Stimulated activated CD4-positive, alpha-beta T cell treated with anti-CD3 and anti-CD28 coated beads, Interleukin-1b, Interleukin-23, amount 100 ng/mL, for 24 hours (primary cell): ENCODE measurements at places on chromosomes 7 and 10.

GRCh38 chr10:110273474-110273873, 31.2 kb downstream of the SMNDC1 start:
- DNase-seq, result no peak

- DNase-seq, result no peak
Observed at GRCh38 chr7:73815436-73815835, 15.4 kb upstream of the CLDN4 start.

- DNase-seq, result no peak
Observed at GRCh38 chr10:62850646-62851045, 34.5 kb upstream of the EGR2 start.

DNA sequence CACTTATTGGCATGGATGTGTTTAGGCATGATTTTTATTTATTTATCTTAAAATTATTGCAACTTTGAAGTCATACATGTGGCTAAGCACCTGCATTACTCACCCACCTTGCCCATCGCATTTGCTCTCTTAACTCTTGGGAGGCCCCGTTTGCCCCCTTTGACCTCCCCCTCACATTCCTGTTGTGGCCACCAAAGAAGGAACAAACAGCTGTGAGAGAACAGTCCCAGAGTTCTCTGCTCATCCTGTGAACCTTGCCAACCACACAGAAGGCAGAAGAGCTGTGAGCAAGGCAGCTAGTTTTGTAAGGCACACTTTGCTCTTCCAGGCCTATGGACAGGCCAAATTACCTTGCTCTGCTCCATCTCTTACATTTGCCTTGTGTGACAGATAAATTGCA, 23.6 kb upstream of the FGL2 start:
- DNase-seq, result no peak

DNA sequence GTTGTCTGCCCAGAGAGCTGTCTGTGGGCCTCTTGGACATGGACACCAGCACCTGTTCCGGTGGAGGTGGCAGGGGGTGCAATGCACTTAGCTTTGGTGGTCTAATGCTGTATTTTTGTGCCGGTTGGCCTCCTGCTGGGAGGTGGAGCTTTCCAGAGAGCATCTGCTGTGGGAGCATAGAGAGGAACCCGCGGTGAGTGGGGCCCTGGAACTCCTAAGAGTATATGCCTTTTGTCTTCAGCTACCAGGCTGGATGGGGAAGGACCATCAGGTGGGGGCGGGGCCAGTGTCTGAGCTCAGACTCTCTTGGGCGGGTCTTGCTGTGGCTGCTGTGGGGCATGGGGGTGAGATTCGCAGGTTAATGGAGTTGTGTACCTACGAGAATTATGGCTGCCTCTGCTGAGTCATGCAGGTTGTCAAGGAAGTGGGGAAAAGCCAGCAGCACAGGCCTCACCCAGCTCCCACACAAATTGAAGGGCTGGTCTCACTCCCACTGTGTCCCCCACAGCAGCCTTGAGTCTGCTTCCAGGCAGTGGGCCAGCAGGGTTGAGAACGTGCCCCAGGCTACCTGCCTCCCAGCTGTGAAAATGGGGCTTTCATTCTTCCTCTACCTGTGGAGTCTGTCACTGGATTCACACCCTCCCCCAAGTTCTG, 29.0 kb downstream of the JAKMIP3 start:
- DNase-seq, result no peak

DNA sequence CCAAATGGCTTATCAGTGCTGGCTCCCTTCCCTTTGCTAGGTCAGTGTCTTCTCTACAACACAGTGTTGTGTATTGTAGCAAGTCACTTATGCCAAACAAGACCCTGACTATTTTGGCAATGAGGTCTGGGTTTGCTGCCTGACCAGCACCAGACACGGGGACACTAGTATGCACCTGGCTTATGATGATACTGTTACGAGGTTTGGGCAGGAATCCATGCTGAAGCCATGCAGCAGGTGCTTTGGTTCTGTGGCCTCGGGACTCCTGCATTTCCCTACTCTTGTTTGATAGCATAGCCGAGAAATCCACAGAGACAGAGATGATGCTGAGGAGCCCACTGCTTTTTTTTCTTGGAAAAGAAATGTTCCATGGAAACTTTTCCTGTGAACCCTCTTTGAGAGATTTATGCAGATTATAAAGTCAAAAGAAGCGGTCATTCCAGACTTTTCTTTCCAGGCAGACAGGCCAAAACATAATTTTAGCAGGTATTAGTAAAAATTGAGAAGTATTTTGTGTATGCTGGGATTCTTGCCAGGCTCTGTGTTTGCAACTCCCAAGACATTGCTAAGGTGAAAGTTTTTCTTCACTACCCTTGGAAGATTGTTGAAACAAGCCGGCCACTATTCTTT, 291.1 kb downstream of the BBS9 start:
- no peak for DNase-seq

- DNase-seq, result no peak
Observed at GRCh38 chr7:98286093-98286539, 4.6 kb downstream of the BRI3 start.

- no peak for DNase-seq
Observed at GRCh38 chr10:33388382-33388781, 53.9 kb upstream of the NRP1 start.

GRCh38 chr7:71846160-71846559, 566.0 kb downstream of the CALN1 start:
- no peak for DNase-seq

GRCh38 chr10:68586606-68587305, 26.6 kb downstream of the TET1 start:
- DNase-seq, result no peak

GRCh38 chr7:20778063-20778721, 8.5 kb downstream of the SP8 start:
- no peak for DNase-seq

DNA sequence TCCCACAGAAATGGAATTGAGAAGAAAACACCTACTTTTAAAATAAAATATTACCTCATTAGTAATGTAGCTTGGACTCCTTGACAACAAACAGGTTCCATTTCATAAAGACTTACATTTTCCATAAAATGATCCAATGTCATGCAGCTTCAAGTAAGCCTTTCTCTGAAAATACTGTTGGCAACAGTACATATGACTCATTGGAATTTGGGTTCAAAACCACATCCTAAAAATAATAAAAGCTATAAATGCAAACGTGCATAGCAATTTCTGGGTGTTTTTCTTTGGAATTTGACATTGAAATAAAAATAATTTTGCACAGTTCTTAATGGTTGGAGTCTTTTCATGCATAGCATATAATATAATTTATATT, 47.9 kb downstream of the FHIP2A start:
- no peak for DNase-seq

GRCh38 chr10:49318755-49319154, 19.8 kb downstream of the C10orf71 start:
- no peak for DNase-seq

- DNase-seq, result no peak
Observed at GRCh38 chr10:71289421-71290130, 29.5 kb upstream of the SLC29A3 start.

GRCh38 chr10:54587971-54588370, 213.1 kb downstream of the PCDH15 start:
- no peak for DNase-seq

- no peak for DNase-seq
Observed at GRCh38 chr10:66772548-66773471, 153.0 kb upstream of the LRRTM3 start.

- no peak for DNase-seq
Observed at GRCh38 chr7:13262929-13263530, 575.6 kb downstream of the ARL4A start.

GRCh38 chr7:101953248-101953819, 135.9 kb downstream of the CUX1 start:
- DNase-seq, result no peak

GRCh38 chr10:34816085-34816496, 995 bp upstream of the PARD3 start:
- no peak for DNase-seq

DNA sequence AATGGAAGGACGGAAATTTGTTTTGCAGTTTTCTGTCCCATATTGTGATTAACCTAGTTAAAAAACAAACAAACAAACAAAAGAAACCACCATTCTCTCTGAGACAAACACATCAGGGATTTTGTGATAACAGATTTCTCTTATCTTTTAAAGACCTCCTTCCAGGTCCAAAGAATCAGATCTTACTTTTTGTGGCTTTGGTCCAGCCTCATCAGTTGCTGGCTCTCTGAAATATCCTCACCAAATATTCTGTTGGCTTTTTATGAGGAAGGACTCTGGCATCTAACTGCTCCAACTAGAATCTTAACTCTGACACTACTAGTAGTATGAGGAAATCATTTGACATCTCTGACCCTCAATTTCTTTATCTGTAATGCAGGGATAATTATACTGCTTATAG, 4.8 kb downstream of the FAM204A start:
- DNase-seq, result no peak

- no peak for DNase-seq
Observed at GRCh38 chr10:113235508-113235907, 285.5 kb downstream of the TCF7L2 start.

DNA sequence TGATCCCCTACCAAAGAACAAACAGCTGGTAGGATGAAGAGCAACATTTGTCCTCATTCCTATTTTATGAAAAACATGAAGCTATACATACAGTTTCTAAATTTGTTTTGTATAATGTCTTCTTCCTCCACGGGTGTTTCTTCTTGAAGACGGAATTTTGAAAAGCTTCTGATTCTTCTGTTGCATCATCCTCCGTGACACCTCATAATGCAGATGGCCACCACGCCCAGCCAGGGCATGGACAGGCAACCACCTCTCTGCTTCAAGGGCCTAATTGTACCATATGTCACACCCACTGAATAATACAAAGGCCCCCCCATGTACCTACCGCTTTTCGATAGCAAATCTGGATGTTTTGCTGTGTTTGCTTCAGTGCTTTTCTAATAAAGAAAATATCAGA, at the start of gene SUN3:
Gene SUN3 (minus strand): TSS at position 170 of the 400 bp plus-strand sequence. CDS start 169 bp downstream, at position 1.
- no peak for DNase-seq

DNA sequence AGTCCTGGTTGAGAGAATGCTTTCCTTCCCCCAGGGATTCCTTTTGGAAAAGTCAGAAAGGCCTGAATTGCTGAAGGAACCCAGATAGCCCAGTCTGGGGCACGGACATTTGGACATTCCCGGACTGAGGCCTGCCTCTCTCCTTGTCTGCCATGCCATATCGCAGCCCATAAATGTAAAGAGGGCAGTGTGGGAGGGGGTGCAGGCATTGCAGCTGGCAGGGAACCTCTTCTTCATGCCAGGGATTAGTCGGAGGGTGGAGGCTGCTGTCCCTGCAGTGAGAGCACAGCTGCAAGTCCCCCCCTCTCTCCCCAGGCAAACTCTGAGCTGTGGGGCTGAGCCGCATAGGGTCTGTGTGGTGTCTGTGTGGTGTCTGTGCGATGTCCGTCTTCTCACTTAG, 486.0 kb upstream of the MKI67 start:
- DNase-seq, result no peak

GRCh38 chr7:144391014-144391413, 12.5 kb downstream of the NOBOX start:
- DNase-seq, result no peak

- DNase-seq, result no peak
Observed at GRCh38 chr10:5540891-5541290, 16.1 kb downstream of the CALML3 start.

DNA sequence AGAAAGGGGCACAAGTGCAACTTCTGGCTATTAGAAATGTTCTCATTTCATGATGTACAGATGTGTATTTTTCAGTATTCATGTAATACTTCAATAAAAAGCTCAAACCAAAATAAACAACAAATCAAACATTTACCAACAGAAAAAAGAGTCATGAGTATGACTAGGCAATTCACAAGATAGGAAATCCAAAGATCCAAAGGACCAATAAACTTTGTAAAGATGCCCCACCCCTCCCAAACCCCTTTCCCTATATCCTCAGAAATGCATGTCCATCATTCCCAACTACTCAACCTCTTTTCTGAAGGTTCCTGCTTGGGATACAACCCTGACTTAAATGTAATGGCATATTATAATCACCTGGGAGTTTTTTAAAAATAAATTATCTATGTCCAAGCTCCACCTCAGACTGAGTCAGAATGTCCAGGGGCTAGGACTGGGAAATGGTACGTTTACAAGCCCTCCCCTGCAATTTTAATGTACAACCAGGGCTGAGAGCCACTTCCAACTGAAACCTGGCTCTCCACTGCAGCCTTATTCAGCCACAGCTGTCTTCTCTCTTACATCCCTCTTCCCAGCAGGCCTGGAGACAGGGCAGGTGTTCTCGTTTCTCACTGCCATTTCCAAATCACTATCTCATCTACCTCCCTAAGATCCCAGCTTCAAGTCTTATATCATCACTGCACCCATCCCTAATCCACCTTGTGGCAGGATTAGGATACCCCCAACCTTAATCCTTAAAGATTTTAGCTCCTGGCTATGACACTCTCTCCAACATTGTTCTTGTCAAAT, 36.5 kb downstream of the COA1 start:
- DNase-seq, result no peak

GRCh38 chr7:47435889-47436312, 146.0 kb downstream of the TNS3 start:
- no peak for DNase-seq

DNA sequence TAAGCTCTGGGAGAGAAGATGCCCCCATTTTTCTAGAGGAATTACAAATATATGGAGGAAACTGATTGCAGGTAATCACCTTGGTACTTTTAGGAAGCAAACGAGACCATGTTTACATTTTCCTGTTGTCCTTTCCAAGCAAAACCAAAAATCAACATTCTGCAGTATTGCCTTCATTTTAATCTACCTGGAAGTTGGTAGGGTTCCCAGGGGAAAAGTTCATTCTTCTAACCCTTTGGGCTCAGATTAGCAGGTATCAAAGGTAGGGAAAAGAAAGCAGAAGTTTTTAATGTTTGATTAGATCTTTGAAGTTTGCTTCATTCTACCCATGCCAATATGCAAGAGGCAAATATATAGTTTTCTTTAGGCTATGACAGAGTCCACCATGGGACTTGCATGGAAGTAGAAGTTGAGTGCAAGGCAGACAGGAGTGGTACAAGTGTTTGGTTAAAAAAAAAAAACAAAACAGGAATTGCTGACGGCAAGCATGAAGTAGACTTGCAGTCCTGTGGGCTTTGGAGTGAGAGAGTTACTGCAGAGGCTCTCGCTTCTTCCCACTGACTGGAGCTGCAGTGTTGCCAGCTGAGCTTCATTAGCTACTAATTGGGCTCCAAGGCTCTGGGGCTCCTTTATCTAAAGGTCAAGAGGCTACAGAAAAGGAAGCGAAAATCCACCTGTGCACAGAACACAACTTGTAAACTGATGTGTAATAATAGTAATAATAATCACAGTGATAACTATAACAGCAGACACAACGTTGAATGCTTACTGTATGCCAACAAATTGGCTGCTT, 28.9 kb upstream of the ASAH2 start:
- no peak for DNase-seq

DNA sequence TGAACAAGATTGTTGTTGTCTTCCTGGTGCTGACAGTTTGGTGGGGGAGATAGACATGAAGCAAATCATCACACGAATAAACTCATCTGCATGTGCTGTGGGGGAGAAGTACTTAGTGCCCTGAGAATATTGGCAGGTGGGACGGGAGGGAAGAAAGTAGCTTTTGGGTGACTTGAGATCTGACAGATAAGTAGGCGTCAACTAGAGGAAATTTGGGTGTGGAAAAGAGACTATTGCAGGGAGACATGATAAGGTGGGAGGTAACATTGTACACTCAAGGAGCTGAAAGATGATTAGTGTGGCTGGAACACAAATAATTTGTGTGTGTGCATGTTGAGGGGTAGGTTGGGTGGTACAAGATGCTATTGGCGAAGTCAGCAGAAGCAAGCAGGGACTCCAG, 30.1 kb downstream of the CNNM2 start:
- DNase-seq, result no peak

- no peak for DNase-seq
Observed at GRCh38 chr10:121835376-121835775, 92.5 kb downstream of the ATE1 start.

GRCh38 chr10:30007406-30007805, 52.0 kb downstream of the JCAD start:
- no peak for DNase-seq

GRCh38 chr7:114413761-114414155, 857 bp upstream of the FOXP2 start:
- DNase-seq, result no peak
